ENCODE measurements at places on chromosomes 11 and 22.

DNA sequence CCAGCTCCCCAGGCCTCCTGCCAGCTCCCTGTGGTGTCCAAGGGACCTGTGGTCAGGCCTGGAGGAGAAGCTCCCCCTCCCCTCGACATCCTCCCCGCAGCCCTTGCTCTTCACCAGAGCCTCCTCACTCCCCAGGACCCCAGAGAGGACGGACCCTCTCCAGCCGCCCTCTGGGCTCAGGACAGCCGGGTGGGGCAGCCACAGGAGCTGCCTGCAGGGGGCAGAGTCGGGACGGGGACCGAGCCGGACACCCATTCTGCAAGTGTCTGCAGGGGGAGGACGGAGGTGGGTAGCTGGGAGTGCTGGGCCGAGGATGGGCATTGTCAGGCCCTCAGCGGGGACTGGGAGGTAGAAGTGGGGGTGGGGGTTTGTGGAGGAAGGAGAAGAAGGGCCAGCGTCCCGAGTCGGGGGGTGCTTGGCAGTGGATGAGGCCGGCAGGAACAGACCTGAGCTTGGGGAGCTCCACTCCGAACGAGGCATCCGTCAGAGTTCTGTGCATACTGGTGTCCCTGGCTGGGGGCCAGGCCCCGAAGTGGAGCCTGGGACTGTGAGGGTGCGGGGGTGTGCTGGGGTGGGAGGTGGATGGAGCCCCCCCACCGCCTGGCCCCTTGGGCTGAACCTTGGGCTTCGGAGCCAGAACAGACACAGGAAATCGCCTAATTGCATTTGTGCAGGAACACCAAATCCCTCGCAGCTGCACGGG lies 15.2 kb downstream of the PRR33 start:
- DNase-seq, result no peak

DNA sequence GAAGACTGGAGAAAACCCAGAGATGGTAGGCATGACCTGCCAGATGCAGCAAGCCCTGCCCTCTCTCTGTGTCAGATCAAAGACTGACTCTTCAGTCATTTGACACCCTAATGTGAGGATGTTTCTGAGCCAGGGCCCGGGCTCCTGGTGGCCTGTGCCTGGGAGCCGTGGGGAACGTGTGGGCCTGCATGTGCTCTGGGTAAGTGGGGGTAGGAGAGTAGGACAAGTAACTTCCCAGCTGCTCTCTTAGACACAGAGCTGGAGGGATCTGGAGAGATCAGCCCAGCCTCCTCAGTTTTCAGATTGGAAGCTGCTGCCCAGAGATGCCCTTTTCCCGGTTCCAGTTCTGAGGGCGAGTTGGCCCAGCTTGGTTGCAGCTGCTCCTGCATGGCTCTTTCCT lies 110.8 kb downstream of the TEAD1 start:
- no peak for DNase-seq

GRCh38 chr22:48357196-48357595 lies 1470.5 kb downstream of the BRD1 start:
- DNase-seq, result no peak

- no peak for DNase-seq
Measured at GRCh38 chr22:25007444-25008106, 55.1 kb downstream of the KIAA1671 start.

GRCh38 chr11:41235668-41236067 lies 223.8 kb downstream of the LRRC4C start:
- DNase-seq, result no peak

DNA sequence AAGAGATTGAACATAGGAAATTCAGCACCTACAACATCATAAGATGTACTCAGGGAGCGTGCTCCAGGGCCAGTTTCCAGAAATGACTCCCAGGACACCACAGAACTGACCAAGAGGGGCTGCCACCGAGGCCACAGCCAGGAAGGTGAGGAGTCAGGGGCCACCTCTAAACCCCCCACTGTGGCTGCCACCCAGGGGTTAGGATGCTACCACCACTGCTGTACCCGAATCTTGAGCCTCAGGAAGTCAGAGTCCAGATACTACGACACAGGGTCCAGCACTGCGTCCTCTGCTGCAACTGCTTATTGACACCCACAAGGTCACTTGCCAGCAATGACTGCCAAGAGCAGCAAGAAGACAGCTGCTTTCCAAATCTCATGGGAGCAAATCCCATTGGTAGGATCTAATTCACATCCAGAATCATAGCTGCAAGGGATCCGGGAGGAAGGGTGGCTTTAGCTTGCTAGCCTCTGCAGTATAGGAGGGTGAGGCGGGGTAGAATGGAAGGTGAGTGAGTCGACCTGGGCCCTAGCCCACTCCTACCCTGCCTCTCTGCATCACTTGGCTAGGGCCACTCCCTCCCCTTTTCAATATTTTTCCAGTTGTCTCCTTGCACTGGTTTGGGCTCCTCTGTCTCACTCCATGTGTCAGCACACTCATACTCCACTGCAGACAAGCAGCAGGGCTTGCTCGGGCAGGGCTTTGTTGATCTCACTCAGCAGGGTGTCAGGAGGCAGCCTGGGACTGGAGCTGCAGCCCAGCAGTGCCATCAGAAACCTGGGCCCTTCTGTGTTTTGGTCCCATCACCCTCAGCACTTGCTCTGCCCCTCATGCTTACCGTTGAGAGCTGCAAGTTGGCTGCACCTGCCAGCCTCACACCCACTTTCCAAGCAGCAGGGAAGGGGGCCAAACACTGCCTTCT lies 18.1 kb upstream of the CYTH4 start:
- DNase-seq, result no peak

DNA sequence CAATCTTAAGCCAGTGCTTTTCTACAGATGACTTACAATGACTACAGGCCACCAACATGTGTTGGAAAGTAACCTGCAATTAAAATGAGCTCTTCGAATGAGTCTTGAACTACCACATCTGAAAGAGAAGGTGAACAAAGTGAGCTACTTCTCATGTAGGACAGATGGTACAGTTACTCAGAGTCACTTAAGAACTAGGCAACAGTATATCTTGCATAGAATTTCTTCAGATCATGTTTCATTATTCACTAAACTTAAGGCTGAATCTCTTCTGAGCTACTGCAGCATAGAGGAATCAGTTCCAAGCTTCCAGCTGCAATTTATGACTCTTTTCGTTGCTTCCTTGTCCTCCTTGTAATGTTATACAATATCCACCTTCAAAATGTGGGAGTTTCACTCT lies 270.9 kb downstream of the TTC28 start:
- no peak for DNase-seq
